WTC11 (cell line): ENCODE measurements at places on chromosomes 1 and 21. TPM values are rescaled to one million over a fixed set of nuclear protein-coding genes. Genes with fewer than 3 reads are reported as not detected.

ANGPTL1 gene
- not detected in 3 replicates for total RNA-seq

OR2L2 gene
- 0.05 TPM in 1 of 3 replicates, not detected in the others for total RNA-seq

C1orf141 gene
- not detected in 3 replicates for total RNA-seq

GRCh38 chr1:234533034-234533891, 54.3 kb upstream of the TARBP1 start:
- no peak for DNase-seq

GRCh38 chr21:31383770-31384169, 39.7 kb upstream of the TIAM1 start:
- DNase-seq = no peak

- peak; percentile 22 for DNase-seq
These were observed 20.0 kb upstream of the DISP1 start for GRCh38 chr1:222794656-222795474.

DNA sequence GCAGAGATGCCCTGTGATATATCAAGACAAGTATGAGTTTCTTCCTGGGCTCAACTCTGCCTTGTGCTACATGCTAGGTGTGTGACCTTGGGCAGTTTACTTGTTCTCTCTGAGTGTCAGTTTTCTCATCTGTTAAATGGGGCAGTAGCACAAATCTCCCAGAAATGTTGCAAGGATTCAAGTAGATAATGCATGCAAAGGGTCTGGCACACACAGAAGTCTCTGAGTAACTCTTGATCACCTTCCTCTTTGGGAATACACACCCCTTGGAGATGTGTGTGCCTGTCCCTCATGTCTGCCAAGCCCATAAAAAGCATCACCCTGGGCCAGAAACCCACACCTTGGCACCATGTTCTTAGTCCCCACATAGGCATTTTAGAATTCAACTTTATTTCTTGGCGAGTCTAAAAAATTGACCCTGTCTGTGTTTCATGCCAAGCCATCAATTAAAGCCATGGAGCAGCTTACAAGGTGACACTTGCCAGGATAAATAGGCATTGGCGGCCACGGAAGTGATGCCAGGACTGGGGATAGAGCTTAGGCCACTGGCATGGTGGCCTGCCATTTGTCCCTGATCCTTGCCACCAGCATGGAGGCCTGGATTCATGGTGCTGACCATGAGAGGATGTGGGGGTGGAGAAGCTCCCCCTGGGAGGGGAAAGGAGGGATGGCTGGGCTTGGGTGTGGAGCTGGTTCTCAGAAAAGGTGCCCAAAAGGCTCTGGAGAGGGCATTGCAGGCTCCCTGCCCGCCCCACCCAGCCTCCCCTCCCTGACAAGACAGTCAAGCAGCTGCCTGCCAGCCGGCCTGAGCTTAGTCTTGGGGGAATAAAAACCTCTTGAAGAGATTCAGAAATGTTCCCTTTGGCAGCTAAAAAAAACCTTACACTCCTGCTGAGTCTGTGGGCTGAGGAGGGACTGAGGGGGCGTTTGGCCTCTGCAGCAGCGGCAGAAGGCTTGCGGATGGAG, 118.0 kb upstream of the IPO9 start:
- no peak for DNase-seq

DNA sequence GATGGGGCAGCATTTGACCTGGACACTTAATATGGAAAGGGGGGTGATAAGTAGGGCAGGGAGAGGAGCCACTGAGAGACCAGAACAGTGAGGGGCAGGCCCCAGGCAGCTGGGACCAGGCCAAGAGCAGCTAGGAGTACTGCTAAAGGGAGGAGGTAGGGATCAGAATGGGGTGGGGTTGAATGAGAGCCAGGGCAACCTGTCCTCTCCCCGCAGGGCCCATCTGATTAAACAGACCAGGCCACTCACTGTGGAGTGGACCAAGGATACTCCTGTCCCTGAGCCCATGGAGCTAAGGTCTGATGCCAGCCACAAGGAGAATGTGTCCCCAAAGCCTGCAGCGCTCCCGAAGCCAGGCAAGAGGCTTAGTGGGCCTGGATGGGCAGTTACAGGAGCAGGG, 2.1 kb downstream of the C1orf167 start:
- DNase-seq = no peak

DNA sequence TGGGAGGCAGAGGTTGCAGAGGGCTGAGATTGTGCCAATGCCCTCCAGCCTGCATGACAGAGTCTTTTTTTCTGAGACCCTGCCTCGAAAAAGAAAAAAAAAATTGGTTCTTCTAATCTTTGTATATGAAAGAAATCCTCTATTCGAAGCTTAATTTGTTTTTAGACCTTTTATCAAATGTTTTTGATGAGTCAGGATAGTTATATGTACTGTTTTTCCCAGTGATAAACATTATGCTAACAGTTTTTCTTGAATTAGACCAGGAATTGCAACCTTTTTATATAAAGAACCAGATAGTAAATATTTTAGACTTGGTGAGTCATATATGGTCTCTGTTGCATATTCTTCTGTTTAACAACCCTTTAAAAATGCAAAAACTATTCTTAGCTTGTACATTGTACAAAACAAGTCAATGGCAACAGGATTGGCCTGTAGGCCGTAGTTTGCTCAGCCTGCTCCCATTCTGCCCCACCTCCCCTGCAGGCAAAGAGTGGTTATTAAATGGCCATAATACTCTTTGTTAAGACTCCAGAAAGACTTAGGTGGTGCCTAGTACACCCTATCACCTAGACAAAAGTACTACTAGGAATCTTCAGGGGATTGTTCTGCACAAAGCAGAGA, 45.2 kb downstream of the LYST start:
- no peak for DNase-seq

DNA sequence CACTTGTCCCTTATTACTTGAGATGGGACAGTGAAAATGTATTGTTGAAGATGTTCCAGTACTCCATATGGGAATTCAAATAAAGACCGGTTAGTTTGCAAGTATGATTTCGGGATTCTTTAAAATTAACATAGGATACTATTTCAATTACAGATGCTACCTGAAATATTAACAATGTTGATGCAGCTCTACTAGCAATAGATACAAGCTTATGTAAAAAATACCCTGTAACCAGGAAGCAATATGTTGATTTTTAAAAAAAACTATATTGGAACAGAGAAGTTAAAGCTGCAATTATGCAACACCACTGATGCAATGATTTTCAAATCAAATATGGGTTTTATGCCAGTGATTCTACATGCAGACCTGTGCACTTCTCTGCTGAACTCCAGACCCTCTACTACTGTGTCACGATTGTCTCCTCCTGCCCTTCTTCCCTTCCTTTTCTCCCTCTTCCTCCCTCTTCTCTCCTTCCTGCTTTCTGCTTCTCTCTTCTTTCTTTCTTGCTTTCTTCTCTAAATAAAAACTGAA, 179.2 kb downstream of the ATP6V1G3 start:
- DNase-seq = no peak

DNA sequence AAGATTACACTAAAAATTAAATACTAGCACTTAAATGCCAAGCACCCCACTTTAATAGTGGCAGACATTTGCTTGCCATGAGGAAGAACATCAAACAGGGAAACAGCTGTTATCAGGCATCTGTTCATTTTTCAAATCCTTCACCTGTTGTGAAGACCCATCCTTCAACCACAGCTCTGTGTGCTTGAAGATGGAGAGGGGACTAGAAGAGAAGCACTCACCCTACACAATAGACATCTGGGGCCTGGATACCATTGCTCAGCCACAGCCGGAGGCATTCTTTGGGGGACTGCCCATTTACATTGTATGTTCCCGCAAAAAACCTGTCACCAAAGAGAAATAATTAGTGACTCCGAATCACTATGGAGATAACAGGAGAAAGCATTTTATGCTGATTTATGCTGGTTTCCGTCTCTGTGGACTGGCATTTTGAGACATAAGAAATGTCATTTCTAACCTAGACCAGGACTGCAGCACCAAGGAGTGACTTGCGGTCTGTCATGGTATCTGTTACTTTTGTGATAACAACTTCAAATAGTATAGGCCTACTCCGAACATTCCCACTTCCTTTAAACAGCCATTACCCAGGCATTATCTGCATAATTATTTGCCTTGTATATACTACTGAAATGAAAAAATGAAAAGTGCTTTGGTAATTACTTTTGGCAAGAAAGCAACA, 28.8 kb upstream of the MTF1 start:
- no peak for DNase-seq

DNA sequence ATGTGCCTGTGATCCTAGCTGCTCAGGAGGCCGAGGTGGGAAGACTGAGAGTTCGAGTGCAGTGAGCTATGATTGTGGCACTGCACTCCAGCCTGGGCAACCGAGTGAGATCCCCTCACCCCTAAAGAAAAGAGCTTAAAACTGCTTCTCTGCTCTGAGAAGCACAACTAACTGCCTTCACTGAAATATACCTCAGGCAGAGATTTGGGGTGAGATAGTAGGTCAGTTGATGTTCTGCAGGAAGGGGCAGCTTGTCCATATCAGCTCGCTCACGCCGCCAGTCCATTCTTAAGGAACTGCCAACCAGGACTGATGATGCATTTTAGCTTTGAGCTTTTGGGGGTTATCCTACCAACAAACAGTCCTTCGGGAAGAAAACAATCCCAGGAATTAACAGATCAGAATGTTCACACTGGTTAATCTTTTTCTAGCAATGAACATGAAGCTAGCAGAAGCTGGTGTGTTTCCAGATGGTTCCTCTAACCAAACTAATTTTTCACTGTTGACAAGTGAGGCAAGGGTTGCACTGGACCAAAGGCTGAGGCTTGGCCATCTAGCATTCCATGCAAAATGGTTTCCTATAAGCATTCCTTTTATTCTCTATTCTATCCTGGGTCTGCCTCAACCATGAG, 31.6 kb downstream of the LHX4 start:
- no peak for DNase-seq
